Left cardiac atrium (tissue), 4 donors: ENCODE measurements at places on chromosomes 11 and 22.

DNA sequence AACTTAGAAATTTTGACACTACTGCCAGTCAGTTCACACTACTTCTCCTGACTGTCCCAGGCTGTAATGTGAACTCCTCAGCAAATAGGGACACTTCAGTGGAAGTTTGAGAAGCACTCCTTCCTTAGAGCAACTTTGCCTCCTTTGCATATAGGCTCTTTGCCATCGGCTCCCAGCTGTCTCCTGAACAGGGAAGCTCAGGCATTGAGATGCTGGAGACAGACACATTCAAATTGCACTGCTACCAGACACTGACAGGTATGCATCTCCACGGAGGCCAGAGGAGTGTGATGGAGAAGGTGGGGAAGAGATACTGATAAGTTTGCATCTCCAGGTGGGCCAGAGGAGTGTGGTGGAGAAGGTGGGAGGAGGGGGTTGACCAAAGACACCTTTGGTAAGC, 1.4 kb downstream of the TRAPPC4 start:
- DNase-seq, result no peak

DNA sequence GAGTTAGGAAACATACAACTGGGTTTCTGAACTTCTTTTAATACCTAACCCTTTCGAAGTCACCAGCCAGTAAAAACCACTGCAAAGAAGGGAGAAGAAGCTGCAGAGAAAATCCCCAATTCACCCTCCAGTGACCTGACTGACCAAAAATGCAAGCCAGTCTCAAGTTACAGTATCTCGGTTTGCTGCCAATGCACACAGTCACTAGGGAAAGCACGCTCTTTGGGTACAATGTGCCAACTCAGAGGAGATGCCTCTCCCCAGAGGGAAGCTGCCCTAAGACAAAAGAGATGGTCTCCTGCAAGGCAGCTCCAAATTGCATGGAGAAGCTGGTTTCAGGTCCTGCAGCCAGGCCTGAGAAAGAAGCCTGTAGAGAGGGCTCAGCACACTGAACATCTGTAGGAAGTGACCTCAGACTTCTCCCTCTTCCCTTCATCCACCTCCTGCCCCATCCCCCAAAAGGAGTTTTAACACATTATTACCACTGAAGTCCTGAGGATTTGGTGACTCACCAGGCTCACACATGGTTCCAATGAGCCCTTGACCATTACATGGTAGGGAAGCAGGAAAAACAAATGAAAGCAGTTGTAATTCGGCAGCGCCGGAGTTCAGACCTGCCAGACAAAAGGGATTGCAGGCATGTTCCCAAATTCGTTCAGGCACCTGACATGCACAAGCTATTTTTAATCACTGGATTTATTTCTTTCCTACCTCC, 90.1 kb downstream of the ETS1 start:
- no peak for DNase-seq

- no peak for DNase-seq
These were observed 208.3 kb downstream of the NAV2 start for GRCh38 chr11:19920982-19921381.

GRCh38 chr11:101866619-101867491, 48.0 kb upstream of the CEP126 start:
- DNase-seq, result no peak

DNA sequence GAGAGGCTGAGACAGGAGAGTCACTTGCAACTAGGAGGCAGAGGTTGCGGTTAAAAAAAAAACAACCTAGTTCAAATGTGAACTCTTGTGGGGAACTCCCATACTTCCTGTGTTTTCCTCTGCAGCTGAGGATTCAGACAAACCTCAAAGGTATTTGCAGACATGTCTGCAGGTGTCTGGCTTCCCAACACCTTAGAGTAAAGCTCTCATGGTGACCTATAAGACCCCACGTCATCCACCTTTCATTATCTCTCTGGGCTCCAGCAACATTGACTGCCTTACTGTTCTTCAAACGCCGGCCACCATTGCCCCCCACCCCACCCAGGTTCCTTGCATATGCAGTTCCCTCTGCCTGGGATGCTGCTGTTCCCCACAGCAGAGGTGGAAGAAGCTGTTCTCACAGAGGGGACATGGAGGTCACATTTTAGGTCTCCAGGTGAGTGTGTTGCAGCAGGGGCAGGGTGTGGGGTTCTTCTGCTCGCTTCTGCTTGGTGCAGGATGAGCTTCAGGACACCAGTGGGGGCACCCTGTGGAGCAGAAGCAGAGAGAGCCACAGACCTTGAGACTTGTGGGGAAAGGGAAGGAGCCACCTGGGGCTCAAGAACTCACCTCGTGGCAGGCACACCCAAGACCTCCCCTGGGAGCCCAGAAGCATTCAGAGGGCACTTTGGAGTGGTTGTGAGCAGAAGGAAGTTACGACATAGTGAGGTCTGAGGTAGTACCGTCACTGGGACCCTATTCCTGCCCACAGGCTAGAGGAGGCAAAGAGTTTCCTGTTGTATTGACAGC, 203.2 kb downstream of the CSNK2A3 start:
- DNase-seq, result no peak

DNA sequence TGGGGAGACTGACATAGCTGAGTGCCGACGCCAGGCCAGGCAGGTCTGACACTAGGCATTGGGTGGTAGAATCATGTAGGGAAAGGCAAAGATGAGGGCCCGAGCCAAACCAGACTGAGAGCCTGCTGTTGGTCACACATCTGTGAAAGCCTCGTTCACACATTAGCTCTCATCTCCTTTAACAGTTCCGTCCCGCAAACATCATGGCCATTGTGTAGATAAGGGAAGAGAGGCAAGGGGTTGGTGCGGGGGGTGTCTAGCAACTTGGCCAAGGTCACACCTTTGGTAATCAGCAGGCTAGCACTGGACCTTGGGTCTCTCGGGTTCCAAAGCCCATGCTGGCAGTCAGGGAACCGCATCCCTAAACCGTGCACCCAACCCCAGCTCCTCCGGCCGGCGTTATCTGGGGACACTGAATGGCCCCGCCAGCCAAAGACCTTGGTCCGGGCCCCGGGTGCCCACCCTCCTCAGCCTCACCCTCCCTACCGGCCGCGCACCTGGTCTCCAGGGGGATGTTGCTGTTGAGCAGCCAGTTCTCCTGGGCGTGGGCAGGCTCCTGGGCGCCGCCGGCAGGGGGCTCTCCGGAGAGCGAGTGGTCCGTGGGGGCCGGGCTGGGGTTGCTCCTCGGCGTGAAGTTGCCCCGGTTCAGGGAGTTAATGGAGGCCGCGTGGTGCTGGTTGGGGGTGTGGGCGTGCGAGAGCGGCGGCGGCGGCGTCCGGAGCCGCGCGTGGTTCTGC, 328.3 kb upstream of the NARS2 start:
- DNase-seq, result no peak

GRCh38 chr11:102238391-102238821, 78.9 kb upstream of the BIRC3 start:
- no peak for DNase-seq
